Mesothelial cell of epicardium (in vitro differentiated cells): ENCODE measurements at places on chromosomes 7 and 10.

GRCh38 chr10:25756784-25757183 lies 177.2 kb upstream of the MYO3A start:
- H3K4me3 ChIP-seq: no peak overlapping the region
- no peaks in the 10 kb centered on the region for H3K27me3 ChIP-seq
- H3K36me3 ChIP-seq: no peaks in the 10 kb centered on the region
- H3K27ac ChIP-seq: no peak overlapping the region

- H3K27ac ChIP-seq: no peak overlapping the region
- no peak for DNase-seq
- H3K4me1 ChIP-seq: peaks cover 13% of the 10 kb centered on the region
- no peaks in the 10 kb centered on the region for H3K36me3 ChIP-seq
- H3K27me3 ChIP-seq: peaks cover 3% of the 10 kb centered on the region
Observed at GRCh38 chr10:69908124-69908523, 106.4 kb downstream of the COL13A1 start.

DNA sequence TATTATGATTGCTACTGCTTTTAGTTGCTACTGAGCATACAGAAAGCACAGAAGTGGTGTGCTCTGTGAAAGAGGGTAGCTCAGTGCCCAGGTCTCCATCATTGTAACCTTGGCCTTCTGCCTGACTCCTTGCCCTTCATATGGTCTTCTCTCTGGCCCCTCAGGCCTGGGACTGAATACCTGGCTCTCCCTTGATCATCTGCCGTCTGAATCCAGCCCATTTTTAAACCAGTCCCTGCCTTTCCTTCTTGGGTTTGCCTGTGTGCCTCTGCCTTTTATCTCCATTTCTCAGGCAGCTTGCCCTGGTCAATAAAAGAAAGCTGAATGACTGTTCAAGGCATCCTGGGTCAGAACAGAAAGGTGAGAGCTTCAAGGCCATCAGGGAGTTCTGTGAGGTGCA lies 109.1 kb upstream of the ZNF438 start:
- H3K27me3 ChIP-seq: no peaks in the 10 kb centered on the region
- no peak overlapping the region for H3K4me3 ChIP-seq
- peaks cover 10% of the 10 kb centered on the region for H3K4me1 ChIP-seq
- no peaks in the 10 kb centered on the region for H3K36me3 ChIP-seq
- no peak for DNase-seq
- no peak overlapping the region for H3K27ac ChIP-seq

GRCh38 chr10:48444861-48445841 lies 138.7 kb downstream of the MAPK8 start:
- peaks cover 23% of the 10 kb centered on the region for H3K4me1 ChIP-seq
- H3K36me3 ChIP-seq: peaks cover 2% of the 10 kb centered on the region
- DNase-seq: no peak
- no peaks in the 10 kb centered on the region for H3K27me3 ChIP-seq
- H3K27ac ChIP-seq: no peak overlapping the region
- H3K4me3 ChIP-seq: no peak overlapping the region

GRCh38 chr10:127343821-127344220 lies 147.4 kb upstream of the INSYN2A start:
- H3K27me3 ChIP-seq: no peaks in the 10 kb centered on the region
- peaks cover 13% of the 10 kb centered on the region for H3K36me3 ChIP-seq
- peaks cover 6% of the 10 kb centered on the region for H3K4me1 ChIP-seq
- DNase-seq: no peak

- H3K36me3 ChIP-seq: no peaks in the 10 kb centered on the region
- H3K27ac ChIP-seq: no peak overlapping the region
- no peak overlapping the region for H3K4me3 ChIP-seq
Observed at GRCh38 chr7:131004371-131004770, 270.4 kb upstream of the KLF14 start.

DNA sequence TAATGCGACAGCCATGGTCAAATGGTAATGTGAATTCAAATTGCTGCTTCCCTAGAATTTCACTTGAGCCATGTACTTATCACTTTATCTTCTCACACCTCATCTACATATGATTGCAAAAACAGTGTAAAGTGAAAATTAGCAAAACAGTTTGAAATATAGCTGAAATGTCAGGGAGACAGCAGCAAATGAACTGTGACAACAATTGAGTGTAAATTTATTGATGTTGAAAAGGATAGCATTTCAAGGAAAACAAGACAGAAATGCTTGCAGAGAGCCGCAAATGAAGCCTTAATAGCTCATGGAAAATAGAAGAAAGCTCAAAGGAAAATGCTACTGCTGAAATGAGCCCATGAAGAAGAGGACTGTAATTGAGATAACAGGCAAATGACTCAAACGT lies 516.2 kb upstream of the POT1 start:
- no peak overlapping the region for H3K27ac ChIP-seq
- no peaks in the 10 kb centered on the region for H3K4me1 ChIP-seq
- no peak overlapping the region for H3K4me3 ChIP-seq
- DNase-seq: no peak
- no peaks in the 10 kb centered on the region for H3K36me3 ChIP-seq

DNA sequence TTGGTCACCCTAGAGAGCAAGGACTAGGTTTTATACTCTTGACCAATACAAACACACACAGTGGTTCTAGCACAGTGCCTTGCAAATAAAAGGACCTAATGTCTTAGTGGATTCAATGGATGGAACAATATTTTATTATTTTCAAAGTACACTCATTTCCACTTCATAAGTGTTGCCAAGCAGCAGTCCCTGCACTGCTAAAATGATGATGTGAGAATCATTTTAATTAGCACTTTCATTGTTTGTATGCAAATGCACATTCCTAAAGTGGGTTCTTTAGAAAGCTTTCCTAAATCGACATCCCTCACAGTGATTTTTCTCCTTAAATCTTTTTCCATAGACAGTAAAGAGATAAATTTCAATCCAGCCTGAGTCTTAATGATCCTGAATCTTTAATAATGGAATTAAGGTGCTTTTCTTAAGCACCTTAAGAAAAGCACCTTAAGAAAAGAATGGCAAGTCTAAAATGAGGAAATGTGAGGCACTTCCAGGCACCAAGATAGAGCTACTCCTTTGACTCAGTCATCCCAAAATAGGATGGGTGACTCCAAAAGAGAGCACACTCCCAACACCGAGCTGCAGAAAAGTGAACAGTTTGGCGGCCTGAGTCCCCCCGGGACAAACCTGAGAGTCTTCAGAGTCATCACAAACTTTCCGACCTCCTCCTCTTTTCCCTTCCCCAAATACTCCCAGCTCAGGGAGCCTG lies 84.5 kb downstream of the SORBS1 start:
- DNase-seq: no peak
- H3K36me3 ChIP-seq: no peaks in the 10 kb centered on the region
- H3K4me1 ChIP-seq: peaks cover 27% of the 10 kb centered on the region

DNA sequence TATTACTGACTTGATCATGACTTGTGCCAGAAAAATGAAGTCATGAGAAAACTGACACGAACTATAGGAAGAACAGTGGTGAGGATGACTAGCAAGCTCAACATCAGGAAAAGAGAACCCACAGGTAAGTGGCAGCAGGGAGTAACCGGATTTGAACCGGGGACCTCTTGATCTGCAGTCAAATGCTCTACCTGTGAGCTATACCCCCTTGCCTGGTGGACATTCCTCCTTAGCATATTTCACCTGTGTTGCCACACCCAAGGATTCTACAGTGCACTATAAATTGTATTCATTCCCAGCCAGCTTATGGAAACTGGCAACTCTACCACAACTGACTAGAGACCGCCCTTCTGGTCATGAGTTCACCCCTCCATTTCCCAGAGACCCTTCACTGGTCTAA lies 97.5 kb upstream of the ZNF746 start:
- no peak overlapping the region for H3K27ac ChIP-seq
- H3K36me3 ChIP-seq: peaks cover 25% of the 10 kb centered on the region
- H3K4me1 ChIP-seq: no peaks in the 10 kb centered on the region
- no peak for DNase-seq

- H3K4me1 ChIP-seq: peaks cover 19% of the 10 kb centered on the region
- DNase-seq: no peak
- H3K27me3 ChIP-seq: no peaks in the 10 kb centered on the region
- peaks cover 33% of the 10 kb centered on the region for H3K36me3 ChIP-seq
- peak overlapping the region; percentile 2 for H3K27ac ChIP-seq
Observed at GRCh38 chr7:143886826-143887477, 15.0 kb downstream of the TCAF1 start.

DNA sequence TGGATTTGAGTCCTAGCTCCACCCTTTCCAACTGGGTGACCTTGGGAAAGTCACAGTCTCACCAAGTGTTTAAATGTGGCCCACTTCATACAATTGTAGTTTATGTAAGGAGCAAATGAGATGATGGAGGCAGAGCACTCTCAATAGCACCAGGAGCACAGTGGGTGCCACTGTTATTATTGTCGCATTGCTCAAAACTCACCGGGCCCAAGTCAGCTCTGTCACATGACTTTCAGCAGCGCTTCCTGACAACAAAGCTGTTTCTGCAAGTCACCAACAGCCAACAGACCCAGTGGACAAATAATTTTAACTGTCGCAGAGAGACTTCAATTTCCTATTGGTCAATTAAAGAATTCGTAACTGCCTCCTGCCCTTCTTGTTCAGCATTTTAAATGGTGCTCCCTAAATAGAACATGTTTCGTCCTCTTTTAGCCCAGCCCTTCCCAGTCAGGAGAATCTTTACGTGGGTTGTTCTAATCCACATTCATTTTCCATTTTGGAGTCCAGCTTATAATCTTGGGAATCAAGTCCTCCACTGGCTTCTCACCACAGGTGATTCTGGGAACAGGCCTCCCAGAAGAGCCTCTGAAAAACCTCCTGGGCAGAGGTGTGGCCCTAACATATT lies 415.6 kb upstream of the NPVF start:
- H3K27ac ChIP-seq: no peak overlapping the region
- no peak overlapping the region for H3K4me3 ChIP-seq
- no peak for DNase-seq
- H3K27me3 ChIP-seq: no peaks in the 10 kb centered on the region
- H3K4me1 ChIP-seq: no peaks in the 10 kb centered on the region

GRCh38 chr10:69818676-69819239 lies 17.1 kb downstream of the COL13A1 start:
- no peaks in the 10 kb centered on the region for H3K36me3 ChIP-seq
- H3K4me3 ChIP-seq: no peak overlapping the region
- no peak for DNase-seq
- no peaks in the 10 kb centered on the region for H3K4me1 ChIP-seq

DNA sequence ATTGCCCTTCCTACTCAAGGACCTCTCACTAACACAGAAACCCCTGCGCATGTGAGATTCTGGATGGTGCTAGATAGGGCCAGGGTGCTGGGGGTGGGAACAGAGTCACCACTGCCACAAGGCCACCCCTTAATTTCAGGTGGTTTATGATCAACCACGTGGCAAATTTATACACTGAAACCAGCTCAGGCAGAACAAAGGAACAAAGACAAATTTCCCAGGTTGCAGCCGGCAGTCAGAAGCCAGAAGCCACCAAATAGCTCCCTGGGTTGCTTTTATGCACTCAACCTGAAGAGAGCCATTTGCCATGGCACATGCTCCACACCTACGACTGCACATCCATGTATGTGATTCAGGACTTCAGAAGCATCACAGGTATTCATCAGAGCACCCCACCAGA lies 2.5 kb downstream of the VOPP1 start:
- H3K4me3 ChIP-seq: no peak overlapping the region
- no peak overlapping the region for H3K27ac ChIP-seq
- no peak for DNase-seq
- H3K4me1 ChIP-seq: peaks cover 34% of the 10 kb centered on the region
- H3K36me3 ChIP-seq: no peaks in the 10 kb centered on the region

- H3K4me3 ChIP-seq: no peak overlapping the region
- no peak overlapping the region for H3K27ac ChIP-seq
- H3K27me3 ChIP-seq: peaks cover 37% of the 10 kb centered on the region
- H3K4me1 ChIP-seq: peaks cover 3% of the 10 kb centered on the region
Observed at GRCh38 chr7:157461573-157462418, 125.0 kb downstream of the DNAJB6 start.

DNA sequence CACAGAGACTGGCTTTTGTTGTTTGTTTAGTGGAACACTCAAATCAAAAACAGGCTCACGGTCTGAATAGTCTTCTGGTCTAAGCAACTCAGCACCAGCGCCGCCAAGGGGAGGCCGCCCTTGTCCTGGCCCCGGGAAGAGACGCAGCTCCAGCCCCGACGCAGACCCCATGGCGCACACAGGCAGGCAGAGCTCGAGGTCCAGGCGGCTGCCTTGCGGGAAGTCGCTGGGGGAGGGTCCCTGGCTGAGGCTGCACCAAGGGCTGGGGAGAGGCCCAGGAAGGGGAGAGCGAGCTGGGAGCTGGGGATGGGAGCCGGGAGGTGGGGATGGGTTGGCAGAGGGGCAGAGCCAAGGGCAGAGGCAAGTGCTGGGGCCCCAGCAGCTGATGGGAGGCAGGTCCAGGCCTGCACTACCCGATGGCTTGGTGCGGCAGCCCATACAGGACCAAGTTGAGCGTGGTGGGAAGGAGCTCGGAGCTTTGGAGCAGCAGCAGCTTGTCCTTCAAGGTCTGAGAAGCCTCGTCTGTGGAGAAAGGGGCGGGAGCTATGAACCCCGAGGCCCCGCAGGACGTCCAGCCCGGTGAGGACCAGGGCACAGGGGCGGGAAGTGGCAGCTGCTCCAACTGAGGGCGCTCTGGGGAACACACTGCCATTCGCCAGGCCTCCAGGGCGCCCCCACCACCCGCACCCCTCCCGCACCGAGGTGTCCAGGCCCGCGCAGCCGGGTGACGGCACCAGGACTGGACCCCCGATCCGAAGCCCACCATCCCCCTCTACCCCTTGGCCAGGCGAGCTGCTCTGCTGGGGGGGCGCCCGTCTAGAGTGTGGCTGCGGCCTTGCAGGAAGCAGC lies 22.7 kb upstream of the NKX6-2 start:
- DNase-seq: no peak
- H3K4me1 ChIP-seq: peaks cover 10% of the 10 kb centered on the region
- no peak overlapping the region for H3K27ac ChIP-seq

GRCh38 chr10:117137911-117138642 lies at the start of gene VAX1:
TSS of gene VAX1 (minus strand) at chr10:117138270. CDS start at chr10:117138056, 214 bp downstream.
- no peak for DNase-seq
- H3K27ac ChIP-seq: no peak within 1 kb of the TSS
- peaks cover 91% of the 10 kb centered on the region for H3K27me3 ChIP-seq
- peaks cover 28% of the 10 kb centered on the region for H3K4me1 ChIP-seq

DNA sequence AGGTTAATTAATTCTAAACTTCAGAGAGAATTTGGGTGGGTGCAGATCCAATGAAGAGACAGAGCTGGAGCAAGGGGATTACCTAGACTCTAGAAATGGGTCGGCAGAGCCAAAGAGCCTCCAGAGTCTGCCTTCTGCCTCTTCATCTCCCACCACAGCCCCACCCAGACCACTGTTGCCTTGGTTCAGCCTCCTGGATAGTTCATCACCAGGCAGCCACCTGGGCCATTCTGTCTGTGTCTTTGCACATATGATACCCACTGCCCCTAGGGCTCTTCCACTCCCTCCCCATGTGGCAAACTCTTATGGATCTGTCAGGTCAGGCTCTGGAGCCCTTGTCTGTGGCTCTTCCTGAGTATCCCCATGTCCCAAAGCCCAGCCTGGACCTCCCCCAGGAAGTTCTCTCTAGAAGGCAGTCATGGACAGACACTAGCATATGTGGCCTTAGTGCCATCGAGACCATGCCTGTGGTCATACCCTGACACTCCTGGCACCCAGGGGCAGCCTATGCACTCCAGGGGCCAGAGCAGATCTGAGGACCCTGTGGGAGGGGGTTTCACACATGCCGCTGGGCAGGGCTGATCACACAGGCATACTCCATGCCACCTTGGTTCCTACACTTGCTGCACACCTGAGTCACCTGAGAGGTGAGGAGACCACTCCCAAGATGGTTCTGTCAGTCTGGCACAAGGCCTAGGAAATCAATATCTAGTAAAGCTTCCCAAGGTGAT lies 41.6 kb downstream of the FRMPD2 start:
- no peaks in the 10 kb centered on the region for H3K36me3 ChIP-seq
- H3K4me1 ChIP-seq: no peaks in the 10 kb centered on the region
- no peaks in the 10 kb centered on the region for H3K27me3 ChIP-seq
- no peak overlapping the region for H3K27ac ChIP-seq
- no peak for DNase-seq
